ENCODE measurements at places on chromosomes 16 and 17.
A peak's percentile ranks its signal among the peaks of the same experiment; 100 is the strongest.

- no peak for DNase-seq
Observed at GRCh38 chr17:47301831-47302230, 21.9 kb upstream of the EFCAB13 start.

GRCh38 chr16:86823888-86824671 lies 245.7 kb downstream of the FOXL1 start:
- DNase-seq: no peak

DNA sequence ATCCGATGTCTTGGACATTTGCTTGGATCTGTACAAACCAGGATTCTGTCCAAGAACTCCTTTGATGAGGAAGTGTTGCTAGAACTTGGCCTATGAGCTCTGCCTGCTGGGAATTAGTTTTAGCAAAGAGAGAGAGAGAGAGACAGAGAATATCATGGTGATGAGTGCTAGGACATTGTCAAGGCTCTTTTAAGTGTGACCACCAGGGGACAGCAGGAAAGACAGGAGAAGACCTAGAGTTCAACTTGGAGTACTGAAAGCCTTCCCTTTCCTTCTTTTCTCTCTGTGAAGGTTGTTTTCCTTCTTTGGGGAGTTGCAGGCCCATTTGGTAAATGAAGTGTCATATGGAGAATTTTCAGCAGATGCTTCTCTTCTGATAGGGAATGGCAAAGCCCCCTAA lies 389.2 kb upstream of the HSBP1 start:
- no peak for DNase-seq

DNA sequence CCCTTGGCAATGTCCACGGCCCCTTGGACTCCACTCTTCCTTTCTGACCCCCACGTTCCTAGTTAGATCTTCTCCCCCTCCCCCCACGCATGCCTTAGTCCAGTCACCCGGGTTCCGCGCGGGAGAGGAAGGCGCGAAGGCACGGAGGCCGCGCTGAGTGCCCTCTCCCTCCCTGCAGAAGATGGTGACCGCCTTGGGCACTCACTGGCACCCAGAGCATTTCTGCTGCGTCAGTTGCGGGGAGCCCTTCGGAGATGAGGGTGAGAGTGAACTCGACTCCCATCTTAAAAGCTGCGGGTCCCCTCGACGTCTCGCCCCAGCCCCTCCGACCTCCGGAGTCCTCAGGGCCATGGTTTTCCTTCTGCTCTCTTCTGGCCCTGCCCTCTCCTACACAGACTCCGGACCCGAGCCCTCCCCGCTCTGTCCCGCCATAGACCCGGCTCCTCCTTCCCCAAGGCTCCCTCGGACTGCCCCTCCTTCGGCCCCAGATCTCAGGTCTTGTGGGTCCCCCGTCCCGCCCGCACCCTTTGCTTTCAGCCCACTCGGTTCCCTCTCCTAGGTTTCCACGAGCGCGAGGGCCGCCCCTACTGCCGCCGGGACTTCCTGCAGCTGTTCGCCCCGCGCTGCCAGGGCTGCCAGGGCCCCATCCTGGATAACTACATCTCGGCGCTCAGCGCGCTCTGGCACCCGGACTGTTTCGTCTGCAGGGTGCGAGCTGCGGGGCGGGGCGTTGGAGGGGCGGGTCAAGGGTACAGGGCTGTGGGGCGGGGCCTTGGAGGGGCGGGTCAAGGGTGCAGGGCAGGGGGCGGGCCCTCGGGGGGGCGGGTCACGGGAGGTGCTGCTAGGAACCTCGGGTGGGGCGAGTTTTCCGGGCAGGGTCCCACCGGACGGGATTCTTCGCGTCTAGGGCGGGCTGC lies 4.6 kb downstream of the TGFB1I1 start:
- DNase-seq: peak; percentile 72

- DNase-seq: no peak
Observed at GRCh38 chr17:81517009-81517338, 4.4 kb upstream of the ACTG1 start.

- DNase-seq: no peak
Observed at GRCh38 chr16:55152875-55153390, 171.1 kb upstream of the IRX6 start.

GRCh38 chr17:42547001-42547461 lies 5.7 kb upstream of the HSD17B1 start:
- no peak for DNase-seq

- no peak for DNase-seq
Observed at GRCh38 chr16:84911486-84912216, 91.9 kb downstream of the CRISPLD2 start.

GRCh38 chr16:78745108-78746019 lies 645.9 kb downstream of the WWOX start:
- DNase-seq: no peak

DNA sequence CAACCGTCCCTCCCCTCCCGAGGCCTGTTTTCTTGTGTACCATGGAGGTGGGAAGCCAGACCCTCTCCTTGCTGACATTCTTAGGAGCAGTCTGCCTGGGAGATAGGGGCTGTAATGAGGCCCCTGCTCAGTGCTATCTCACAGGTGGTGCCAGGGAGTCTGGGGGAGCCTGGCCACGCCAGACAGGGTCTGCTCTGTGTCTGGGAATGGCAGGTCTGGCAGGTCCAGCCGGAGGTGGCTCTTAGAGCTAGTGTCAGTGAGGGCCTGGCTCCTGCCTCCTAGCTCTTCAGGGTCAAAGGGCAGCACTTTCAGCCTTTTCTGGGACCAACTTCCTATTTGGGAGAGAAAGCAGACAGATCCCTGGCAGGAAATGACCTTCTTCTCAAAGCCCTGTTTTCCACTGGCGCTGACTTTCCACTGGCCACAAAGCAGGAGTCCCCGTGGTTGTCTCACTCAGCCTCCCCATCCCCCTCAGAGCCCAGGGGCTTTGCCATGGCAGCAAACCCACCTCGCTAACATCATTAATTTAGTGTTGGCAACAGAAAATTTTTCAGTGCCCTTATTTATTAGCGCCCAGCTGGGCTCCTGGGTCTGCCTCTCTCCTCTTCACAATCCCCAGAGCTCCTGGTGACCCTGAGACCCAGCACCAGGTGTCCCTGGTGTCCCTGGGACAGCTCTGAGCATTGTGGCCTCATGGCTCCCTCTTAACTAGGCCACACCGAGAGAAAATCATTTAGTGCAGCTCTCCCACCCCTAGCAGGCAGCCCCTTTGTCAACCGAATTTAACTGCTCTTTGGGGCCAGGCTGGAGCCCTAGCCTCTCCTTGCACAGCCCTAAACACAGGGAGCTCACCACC lies 24.0 kb upstream of the DOK4 start:
- no peak for DNase-seq

DNA sequence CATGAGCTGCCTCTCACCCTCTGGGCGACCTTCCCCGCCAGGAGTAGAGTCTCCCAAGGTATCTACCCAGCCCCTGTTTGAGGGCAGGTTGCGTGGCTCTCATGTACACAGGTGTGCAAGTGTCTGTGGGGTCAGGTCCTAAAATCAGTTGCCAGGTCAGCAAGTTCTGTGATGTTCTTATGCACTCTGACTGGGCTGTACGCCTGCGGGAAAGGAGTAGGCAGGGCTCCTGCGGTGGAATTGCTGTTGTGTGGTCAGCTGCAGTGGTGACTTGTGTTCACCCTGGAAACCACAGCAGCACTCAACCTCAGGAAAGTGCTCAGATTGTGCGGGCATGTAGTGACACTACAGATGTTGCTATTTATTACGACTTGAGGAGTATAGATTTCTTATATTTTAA lies 19.4 kb downstream of the NARF start:
- peak; percentile 19 for DNase-seq

- no peak for DNase-seq
Observed at GRCh38 chr17:16286947-16287562, 66.2 kb downstream of the CENPV start.

GRCh38 chr16:88731699-88732098 lies 25.4 kb downstream of the CTU2 start:
- DNase-seq: no peak

GRCh38 chr17:27549251-27549893 lies 81.6 kb upstream of the LGALS9 start:
- no peak for DNase-seq

- no peak for DNase-seq
Observed at GRCh38 chr17:31660684-31661083, 198.4 kb downstream of the COPRS start.

GRCh38 chr16:50666658-50667496 lies 14.2 kb downstream of the SNX20 start:
- peak; percentile 29 for DNase-seq

GRCh38 chr17:40666331-40666730 lies 1.4 kb upstream of the KRT222 start:
- DNase-seq: no peak

DNA sequence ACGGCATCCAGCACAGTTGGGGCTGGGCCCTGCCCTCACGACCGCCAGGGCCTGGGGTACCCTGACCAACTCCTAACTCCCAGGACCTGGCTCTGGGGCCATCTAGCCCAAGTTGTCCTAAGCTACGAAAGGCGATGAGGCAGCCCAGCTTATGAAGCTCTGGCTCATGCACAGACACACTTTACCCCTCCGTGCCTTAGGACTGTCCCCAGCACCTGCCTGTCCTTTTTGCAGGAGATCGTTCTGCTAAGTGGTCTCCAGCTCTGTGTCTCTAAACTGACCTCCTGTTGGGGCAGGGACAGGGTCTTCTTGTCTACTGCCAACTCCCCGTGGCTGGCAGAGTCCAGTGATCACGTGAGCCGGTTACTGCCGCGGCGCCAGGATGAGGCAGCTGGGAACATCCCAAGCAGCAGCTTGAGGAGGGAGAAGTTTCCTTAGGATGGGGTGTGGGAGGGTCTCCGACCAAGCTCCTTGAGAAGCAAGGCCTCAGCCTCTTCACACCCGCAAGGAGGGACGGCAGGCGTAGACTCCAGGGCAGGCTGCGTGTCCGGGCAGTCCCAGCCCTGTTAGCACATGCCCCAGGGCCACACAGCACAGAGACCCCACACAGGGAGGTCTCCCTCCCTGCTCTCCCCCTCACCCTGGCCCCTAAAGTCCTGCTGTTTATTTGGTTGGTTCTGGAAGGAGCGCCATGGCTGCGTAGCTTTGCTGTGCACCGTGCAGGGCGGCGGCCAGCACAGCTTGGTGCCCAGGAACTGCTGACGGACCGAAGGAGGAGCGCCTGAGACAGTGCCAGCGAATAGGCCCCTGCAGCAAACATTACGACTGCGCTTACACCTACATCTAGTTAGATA lies 16.4 kb upstream of the METRNL start:
- DNase-seq: no peak

DNA sequence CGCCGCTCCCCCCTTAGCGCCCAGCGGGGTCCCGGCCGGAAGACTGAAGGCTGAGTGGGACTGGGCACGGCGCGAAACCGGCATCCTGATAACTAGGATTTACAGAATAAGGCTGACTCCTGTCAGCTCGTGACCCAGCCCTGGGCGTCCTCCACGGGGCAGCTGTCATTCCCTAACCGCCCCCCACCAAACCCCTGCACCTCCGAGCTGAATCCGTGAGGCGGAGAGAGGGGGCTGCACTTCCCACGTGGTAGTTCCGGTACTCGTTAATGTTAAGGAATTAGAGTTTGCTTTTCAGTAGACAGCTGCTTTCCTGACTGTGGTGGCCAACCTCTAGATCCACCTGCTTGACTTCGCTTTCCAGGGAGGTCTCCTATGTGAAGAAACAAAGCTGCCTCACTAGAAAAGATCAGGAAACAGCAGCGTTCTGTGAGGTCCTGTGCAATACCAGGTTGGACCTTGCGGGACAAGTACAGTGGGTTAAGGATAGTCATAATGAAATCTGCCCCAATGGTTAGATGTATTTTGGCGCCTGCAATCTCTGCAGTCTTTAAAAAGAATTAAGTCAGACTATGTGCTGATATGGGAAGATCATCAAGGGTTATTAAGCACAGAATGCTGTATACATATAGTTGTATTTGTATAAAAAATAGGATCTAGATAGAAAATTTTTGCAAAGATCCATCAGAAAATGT lies 1.1 kb upstream of the WBP2 start:
- no peak for DNase-seq

GRCh38 chr17:27498615-27499309 lies 42.5 kb downstream of the KSR1 start:
- no peak for DNase-seq

DNA sequence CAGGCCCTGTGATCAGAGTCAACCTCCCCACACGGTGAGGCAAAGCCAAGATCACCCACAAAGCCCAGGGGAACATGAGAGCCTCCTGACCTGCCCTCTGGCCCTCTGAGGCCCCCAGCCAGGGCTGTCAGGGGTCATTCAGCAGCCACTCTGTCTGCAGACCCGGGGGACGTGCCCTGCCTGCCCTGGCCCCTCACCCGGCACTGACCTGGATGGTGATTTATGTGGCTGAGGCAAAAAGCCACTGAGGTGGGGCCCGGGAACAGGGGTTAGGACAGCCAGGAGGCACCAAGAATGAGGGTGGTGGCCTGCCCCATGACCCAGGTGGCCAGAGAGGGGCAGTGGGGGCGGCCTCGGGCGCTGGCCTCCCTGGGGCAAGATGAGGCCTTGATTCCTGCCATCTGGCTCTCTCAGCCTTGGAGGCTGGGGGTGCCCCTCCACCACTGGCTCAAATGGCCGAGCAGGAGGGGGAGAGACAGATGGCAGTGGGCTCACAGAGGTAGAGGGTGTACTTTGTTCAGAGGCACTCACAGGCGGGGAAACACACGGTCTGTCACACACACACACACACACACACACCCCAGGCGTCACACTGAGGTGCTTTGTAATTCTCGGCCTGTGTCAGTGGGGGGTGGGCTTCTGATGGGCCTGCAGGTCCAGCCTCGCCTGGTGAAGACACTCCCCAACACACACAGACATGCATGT lies 174.0 kb upstream of the GSE1 start:
- DNase-seq: no peak

- DNase-seq: no peak
Observed at GRCh38 chr16:84633622-84634021, 14.7 kb upstream of the KLHL36 start.

GRCh38 chr17:42920922-42921321 lies 20.3 kb downstream of the G6PC1 start:
- DNase-seq: peak; percentile 18

DNA sequence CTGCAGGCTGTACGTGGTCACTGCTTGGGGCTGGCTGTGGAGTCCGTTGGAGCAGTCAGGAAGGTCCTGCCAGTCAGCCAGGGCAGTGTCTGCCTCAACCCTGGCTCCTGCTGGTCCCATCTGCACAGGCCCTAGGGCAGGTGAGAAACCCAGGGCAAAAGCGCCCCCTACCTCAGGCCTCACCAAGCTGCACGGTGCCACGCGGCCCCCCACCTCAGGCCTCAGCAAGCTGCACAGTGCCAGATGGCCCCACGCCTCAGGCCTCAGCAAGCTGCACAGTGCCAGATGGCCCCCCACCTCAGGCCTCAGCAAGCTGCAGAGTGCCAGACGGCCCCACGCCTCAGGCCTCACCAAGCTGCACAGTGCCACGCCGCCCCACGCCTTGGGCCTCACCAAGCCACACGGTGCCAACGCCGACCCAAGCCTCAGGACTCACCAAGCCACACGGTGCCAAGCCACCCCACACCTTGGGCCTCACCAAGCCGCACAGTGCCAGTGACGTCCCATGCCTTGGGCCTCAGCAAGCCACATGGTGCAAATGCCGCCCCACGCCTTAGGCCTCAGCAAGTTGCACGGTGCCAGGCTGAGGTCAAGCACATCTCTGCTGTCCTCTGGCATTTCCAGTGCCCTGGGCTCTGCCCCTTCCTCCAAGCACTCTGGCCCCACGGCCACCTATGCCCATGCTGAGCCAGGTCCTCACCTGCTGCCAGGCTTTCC lies 5.5 kb downstream of the TMEM204 start:
- DNase-seq: peak; percentile 12

GRCh38 chr16:13178318-13178717 lies 276.9 kb downstream of the SHISA9 start:
- DNase-seq: no peak

- DNase-seq: peak; percentile 20
Observed at GRCh38 chr17:39527220-39527813, 66.0 kb downstream of the CDK12 start.

GRCh38 chr16:63749276-63749675 lies 1372.6 kb downstream of the CDH11 start:
- no peak for DNase-seq

- no peak for DNase-seq
Observed at GRCh38 chr16:48525201-48526057, 84.6 kb downstream of the N4BP1 start.
